ENCODE measurements at places on chromosomes 1 and 21.

GRCh38 chr1:36797761-36798160 lies 236.6 kb downstream of the GRIK3 start:
- no peak for DNase-seq

- no peak for DNase-seq
These were observed 7.8 kb upstream of the KIF14 start for GRCh38 chr1:200628223-200628881.

DNA sequence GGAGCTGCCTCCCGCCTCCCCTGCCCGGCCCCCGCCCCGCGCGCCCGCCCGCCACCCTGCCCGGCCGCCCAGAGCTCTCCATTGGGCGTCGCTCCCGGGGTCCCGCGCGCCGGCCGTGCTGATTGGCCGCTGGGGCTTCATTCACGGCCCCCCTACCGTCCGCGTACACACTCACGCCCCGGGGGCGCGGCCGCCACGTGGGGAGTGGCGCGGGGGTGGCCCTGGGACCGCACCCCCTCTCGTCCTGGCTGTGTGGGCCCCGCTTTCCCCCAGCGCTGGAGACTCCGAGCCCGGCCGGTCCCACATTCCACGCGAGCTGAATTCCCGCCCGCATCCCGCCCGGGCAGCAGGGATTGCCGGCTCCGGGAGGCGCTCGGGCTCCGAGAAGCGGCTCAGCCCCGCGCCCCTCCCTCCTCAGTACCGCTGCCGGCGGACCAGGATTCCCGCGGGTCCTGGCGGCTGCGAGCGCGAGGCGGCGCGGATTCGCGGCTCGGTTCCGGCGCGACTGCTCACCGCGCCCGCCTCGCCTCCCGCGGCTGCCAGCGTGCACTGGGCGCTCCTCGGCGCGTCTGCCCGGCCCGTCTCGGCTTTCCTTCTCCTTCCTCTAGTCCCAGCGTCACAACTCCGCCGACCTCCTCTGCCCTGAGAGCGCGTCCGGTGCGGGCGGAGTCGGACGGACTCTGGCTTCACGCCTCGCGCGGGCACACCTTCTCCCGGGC lies 450 bp upstream of the POU3F1 start:
- DNase-seq = no peak

DNA sequence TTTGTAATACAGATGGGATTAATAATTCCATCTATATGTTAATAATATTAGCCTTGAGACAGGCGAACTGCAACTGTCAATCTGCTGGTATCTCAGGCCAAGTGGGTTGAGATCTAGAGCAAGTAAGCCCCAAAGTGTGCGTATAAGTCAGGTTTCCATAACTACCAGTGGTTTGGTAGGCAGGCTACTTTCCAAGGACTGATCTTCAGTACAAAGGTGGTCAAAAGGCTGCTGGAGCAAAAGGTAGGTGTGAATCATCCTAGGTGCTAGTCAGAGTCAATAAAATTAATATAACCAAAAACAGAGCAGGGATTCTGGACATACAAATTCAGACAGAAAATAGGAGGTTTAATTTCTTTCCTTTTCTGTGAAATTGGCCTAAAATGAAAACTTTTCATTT lies 328.0 kb downstream of the TGFB2 start:
- DNase-seq = no peak

GRCh38 chr1:60126723-60127122 lies 53.2 kb upstream of the C1orf87 start:
- peak; percentile 22 for DNase-seq

DNA sequence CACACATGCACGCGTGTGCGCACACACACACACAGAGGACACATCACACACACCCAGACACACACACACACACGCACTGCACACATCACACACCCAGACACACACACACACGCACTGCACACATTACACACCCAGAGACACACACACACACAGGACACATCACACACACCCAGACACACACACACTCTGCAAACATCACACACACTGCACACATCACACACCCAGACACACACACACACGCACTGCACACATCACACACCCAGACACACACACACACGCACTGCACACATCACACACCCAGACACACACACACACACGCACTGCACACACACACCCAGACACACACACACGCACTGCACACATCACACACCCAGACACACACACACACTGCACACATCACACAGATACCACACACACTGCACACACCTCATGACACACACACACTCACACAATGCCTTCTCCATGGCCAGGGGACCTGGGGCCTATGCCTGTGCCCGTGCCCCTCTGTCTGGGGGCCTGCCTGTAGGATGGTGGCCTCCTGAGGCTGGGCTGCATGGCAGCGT lies 24.4 kb downstream of the CRYAA start:
- no peak for DNase-seq
